ENCODE measurements at places on chromosomes 1 and 21.

DNA sequence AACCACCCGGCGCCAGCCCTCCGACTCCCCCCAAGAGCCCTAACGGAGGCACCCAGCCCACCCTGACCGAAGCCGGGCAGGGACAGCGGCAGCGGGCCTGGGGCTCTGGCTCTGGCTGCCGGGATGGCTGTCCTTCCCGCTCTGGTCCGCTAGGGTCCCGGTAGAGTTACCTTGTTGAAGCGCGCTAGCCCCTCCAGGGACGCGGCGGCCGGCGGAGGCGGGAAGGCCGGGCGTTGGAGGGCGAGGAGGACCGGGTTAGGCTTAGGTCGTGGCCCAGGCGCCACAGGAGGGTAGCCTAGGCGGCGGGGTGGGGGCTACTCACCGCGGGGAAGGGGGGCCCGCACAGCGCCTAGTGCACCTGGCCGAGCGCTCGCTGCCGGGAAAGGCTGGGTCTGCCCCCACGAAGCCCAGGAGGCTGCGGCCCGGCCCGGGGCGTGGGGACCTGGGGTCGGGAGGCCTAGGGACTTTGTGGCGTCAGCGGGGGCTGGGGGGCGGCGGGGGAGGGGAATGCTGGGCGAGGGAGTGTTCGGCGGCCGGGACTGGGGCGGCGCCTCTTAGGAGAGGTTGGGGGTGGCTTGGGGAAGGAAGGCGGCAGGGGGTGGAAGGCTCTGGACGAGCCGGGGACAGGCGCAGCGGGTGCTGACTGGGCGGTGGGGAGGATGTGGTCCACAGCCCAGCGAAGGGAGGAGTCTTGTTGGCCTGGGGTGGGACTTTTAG, at the start of gene TRIM17:
TSS of gene TRIM17 (minus strand) at position 645 of the 717 bp plus-strand sequence. CDS start 1,789 bp downstream, outside the sequence.
- DNase-seq, result peak; percentile 31

GRCh38 chr1:84693005-84693404, 2.7 kb upstream of the SSX2IP start:
- no peak for DNase-seq

- no peak for DNase-seq
Observed at GRCh38 chr1:27496604-27497155, 6.7 kb upstream of the WASF2 start.

DNA sequence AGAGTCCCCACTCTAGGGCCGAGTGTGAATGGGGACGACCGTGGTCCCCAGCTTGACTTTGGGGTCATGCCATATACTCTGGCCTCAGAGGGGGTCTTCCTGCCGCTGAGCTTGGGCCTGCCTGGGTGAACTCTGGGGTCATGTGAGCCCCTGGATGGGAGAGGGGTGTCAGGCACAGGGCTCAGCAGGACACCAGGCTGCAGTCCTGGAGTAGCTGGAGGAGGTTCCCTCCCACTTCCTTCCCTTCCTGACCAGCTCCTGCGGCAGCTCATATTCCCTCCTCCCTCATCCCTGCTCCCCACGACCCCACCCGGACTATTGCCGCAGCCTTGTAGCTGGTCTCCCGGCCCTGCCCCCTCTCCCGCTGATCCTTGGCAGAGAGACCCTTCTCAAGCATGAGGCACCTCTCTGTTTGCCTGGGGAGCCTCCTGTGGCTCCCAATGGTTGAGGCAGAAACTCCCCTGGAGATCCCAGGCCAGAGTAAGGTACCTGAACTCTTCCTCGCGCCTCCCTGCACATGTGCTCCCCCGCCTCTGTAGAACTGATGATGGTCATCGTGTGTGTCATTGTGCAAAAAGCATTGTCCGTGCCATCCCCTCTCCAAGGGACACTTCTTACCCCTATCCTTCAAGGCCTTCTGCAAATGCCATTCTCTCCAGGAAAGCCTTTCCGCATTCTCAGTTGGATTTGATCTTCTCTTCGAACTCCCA, 1.8 kb downstream of the TNFRSF1B start:
- DNase-seq, result peak; percentile 57
